Dermis lymphatic vessel endothelial cell (primary cell): ENCODE measurements at places on chromosomes 2 and 18. TPM values are rescaled to one million over a fixed set of nuclear protein-coding genes. Genes with fewer than 3 reads are reported as not detected.

Gene PIKFYVE
- 22.1 and 31.7 TPM in 2 replicates for total RNA-seq

Gene GKN1
- total RNA-seq: not detected in 2 replicates

Gene CFAP210
- total RNA-seq: not detected in 2 replicates

Gene C1GALT1C1L
- total RNA-seq: 0.09 TPM in 1 of 2 replicates, not detected in the other

Gene AQP12A
- total RNA-seq: not detected in 2 replicates

Gene SOX11
- total RNA-seq: not detected in 2 replicates

Gene ABCG8
- total RNA-seq: not detected in 2 replicates

Gene NPHP1
- total RNA-seq: 1.4 and 2.8 TPM in 2 replicates

Gene DSC2
- 0.09 and 0.11 TPM in 2 replicates for total RNA-seq

Gene SPATA3
- not detected in 2 replicates for total RNA-seq

Gene RAX
- total RNA-seq: not detected in 2 replicates

Gene ANKRD30B
- under 0.01 TPM in 1 of 2 replicates, not detected in the other for total RNA-seq

Gene NTSR2
- total RNA-seq: not detected in 2 replicates
